CD4-positive, alpha-beta memory T cell (primary cell): ENCODE measurements at places on chromosomes 13 and 19. TPM values are rescaled to one million over a fixed set of nuclear protein-coding genes. Genes with fewer than 3 reads are reported as not detected.

- DNase-seq = no peak
- no peaks in the 10 kb centered on the region for H3K4me1 ChIP-seq
- H3K4me3 ChIP-seq = no peak overlapping the region
- H3K27ac ChIP-seq = no peak overlapping the region
These were observed 1193.1 kb downstream of the EFNB2 start for GRCh38 chr13:105342281-105342820.

DNA sequence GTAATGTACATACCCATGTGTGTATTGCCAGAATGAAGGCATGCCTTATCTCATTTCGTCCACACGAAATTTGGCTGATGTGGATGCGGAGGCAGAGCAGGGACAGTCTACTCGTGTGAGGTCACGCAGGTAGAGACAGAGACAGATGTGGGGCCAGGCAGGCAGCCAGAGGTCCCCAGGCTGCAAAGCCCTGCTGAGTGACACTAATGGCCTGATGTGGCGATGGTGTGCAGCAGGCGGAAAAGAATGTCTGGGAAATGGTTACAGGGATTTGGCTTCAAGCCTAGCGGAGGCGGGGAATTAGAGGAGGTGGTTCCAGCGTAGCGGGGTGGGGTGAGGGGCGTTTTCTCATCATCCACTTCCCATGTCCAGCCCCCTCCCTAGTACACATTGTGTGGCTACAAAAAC lies 4.2 kb upstream of the IZUMO2 start:
- no peaks in the 10 kb centered on the region for H3K4me1 ChIP-seq
- no peaks in the 10 kb centered on the region for H3K36me3 ChIP-seq
- no peak overlapping the region for H3K4me3 ChIP-seq
- H3K27ac ChIP-seq = no peak overlapping the region
- no peak for DNase-seq

- no peaks in the 10 kb centered on the region for H3K27me3 ChIP-seq
- peaks cover 5% of the 10 kb centered on the region for H3K4me1 ChIP-seq
- no peak overlapping the region for H3K27ac ChIP-seq
- no peaks in the 10 kb centered on the region for H3K36me3 ChIP-seq
- H3K4me3 ChIP-seq = no peak overlapping the region
- peak; percentile 64 for DNase-seq
These were observed 10.5 kb downstream of the PVR start for GRCh38 chr19:44653977-44654774.

GRCh38 chr19:18291019-18291524 lies 9.7 kb upstream of the JUND start:
- peak overlapping the region; percentile 81 for H3K4me3 ChIP-seq
- peak; percentile 37 for DNase-seq
- no peaks in the 10 kb centered on the region for H3K27me3 ChIP-seq

GRCh38 chr19:28841531-28841930 lies 371.4 kb downstream of the UQCRFS1 start:
- no peak for DNase-seq
- no peaks in the 10 kb centered on the region for H3K36me3 ChIP-seq
- H3K4me1 ChIP-seq = no peaks in the 10 kb centered on the region
- no peaks in the 10 kb centered on the region for H3K27me3 ChIP-seq
- H3K4me3 ChIP-seq = no peak overlapping the region

GRCh38 chr19:29206453-29206852 lies 6.5 kb downstream of the UQCRFS1 start:
- no peak for DNase-seq
- H3K36me3 ChIP-seq = peaks cover 11% of the 10 kb centered on the region
- no peak overlapping the region for H3K27ac ChIP-seq
- H3K27me3 ChIP-seq = no peaks in the 10 kb centered on the region

GRCh38 chr13:106497079-106497478 lies 38.4 kb downstream of the EFNB2 start:
- H3K27me3 ChIP-seq = peaks cover 2% of the 10 kb centered on the region
- H3K36me3 ChIP-seq = no peaks in the 10 kb centered on the region
- no peak overlapping the region for H3K4me3 ChIP-seq
- no peak overlapping the region for H3K27ac ChIP-seq
- no peaks in the 10 kb centered on the region for H3K4me1 ChIP-seq
- no peak for DNase-seq

DNA sequence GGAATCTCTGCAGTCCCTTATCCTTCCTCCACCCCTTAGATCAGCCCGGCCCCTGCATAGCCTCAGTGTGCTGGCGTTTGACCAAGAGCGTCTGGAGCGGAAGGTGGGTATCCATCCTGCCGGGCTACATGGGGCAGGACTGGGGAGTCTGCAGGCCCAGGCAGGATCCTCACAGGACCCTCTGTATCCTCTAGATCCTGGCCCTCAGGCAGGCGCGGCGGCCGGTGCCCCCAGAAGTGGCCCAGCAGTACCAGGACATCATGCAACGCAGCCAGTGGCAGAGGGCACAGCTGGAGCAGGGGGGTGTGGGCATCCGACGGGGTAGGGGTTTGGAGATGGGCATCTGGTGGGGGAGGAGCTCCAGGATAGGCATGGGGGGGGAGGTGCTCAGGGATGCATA lies 8.9 kb downstream of the PODNL1 start:
- H3K36me3 ChIP-seq = peaks cover 8% of the 10 kb centered on the region
- H3K27me3 ChIP-seq = no peaks in the 10 kb centered on the region
- no peak for DNase-seq
- no peak overlapping the region for H3K4me3 ChIP-seq
- H3K4me1 ChIP-seq = peaks cover 8% of the 10 kb centered on the region
- H3K27ac ChIP-seq = no peak overlapping the region

DNA sequence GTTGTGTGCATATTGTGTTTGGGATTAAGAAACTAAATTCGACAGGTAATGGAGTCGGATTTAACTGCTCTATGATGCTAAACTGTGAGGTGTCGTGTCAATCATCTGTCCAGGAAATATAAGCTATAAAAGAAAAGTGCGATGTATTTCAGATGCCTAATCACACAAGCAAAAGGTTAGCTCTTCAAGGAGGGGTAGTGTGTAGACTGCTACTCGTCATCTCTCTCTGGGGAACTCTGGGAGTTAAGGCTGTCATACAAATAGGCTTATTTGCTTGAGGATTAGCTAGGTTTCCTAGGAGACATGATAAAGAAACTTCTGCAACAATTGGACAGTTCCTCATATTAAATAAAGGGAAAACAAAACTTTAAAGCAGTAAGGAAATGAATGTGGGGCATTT lies 462.1 kb downstream of the OLFM4 start:
- H3K4me1 ChIP-seq = no peaks in the 10 kb centered on the region
- H3K27me3 ChIP-seq = no peaks in the 10 kb centered on the region
- H3K36me3 ChIP-seq = no peaks in the 10 kb centered on the region
- H3K4me3 ChIP-seq = no peak overlapping the region

DNA sequence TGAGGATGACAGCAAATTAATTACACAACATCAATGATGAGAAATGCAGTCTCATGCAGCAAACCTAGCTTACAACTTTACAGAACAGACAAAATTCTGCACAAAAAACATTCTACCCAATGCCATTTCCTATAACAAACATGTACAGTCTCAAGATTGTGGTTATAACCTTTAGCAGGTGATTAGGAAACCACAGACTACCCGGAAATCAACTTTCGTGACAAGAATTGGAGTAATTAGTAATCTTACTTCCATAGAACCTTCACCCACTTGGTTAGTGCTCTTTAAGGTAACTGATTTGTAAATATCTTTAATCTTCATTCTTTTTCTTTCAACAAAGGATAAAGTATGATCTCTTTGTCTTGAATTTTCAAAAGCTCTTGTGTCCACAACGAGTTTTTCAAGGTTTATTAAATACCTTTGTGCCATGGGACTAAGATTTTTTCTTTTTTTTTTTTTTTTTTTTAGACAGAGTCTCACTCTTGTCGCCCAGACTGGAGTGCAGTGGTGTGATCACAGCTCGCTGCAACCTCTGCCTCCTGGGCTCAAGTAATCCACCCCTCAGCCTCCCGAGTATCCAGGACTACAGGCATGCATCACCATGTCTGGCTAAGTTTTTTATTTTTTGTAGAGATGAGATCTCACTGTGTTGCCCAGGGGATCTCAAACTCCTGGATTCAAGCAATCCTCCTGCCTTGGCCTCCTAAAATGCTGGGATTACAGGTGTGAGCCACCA lies 78.8 kb downstream of the MAP4K1 start:
- peak overlapping the region; percentile 33 for H3K4me3 ChIP-seq
- no peaks in the 10 kb centered on the region for H3K27me3 ChIP-seq
- peak overlapping the region; percentile 12 for H3K27ac ChIP-seq
- H3K4me1 ChIP-seq = peaks cover 44% of the 10 kb centered on the region
- no peaks in the 10 kb centered on the region for H3K36me3 ChIP-seq

DNA sequence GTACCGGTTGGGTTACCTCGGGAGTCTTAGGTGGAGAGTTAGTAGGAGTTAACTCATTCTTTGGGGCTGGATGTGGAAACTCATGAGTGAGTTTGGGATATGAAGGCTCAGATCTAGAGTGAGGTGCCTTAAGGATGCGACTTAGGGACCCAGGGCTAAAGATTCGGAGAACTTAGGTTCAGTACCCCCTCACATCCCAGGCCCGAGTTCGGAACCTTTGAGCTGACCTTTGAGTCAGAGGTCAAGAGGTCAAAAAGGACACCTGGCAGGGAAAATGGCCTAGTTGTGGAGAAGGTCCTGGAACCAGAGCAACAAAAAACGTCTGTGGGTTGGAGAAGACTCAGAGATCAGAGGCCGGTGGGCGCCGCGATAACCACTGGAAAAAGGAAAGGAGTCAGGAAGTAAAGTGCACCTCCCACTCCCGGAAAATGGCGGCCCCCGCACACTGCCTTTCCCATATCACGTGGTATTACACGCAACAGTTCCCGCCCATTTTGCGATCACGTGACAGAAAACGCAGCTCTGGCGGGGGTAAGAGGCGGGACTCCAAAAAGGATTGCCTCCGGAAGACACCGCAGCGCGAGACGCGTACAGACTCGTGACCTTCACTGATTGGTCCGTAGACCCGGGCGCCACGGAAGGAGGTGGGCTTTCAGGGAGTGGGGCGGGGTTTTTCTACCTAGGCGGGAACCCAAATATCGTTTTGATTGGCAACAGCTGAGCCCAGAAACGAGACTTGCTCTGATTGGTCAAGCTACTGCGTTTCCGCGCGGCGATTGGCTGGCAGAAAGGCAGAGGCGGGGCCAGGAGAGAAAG lies at the start of gene ACTMAP:
ACTMAP (minus strand) TSS at position 420 of the 816 bp plus-strand sequence. CDS start 674 bp downstream, outside the sequence.
- H3K27me3 ChIP-seq = no peaks in the 10 kb centered on the region
- peak; percentile 100 for DNase-seq
- H3K36me3 ChIP-seq = no peaks in the 10 kb centered on the region
- peak within 1 kb of the TSS; percentile 86 for H3K27ac ChIP-seq

DNA sequence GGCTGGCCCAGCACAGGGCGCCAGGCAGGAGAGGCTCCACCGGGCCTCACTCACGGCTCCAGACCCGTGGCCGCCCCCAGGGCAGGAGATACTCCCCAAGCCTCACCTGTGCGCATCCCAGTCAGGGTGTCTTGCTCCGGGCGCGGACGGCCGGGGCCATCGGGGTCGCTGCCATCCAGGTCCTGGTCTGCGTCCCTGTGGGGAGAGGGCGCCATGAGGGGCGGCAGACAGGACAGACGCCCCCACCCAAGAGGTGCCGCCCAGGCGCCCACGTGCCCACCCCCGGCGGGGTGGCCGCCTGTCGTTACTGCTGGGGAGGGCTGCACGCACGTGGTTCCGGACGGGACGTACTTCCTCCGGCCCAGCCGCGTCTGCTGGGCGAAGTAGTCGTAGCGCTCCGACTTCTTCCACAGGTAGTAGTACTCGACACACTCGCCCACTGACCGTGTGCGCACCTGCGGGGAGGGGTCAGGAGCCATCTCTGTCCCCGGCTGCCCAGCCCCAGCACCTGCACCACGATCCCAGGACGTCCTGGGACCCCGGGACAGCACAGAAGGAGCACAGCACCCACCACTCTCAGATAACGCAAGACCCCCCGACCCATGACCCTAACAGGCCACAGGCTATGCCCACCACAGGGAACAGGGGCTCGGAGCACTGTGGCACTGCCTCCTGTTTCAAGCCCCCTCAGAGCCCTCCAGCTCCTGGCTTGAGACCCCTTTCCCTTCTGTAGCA lies 17.4 kb upstream of the PLPP2 start:
- no peak overlapping the region for H3K27ac ChIP-seq
- H3K27me3 ChIP-seq = no peaks in the 10 kb centered on the region
- H3K36me3 ChIP-seq = peaks cover 22% of the 10 kb centered on the region
- no peak for DNase-seq

GRCh38 chr13:108940121-108940520 lies 310.7 kb downstream of the MYO16 start:
- no peaks in the 10 kb centered on the region for H3K27me3 ChIP-seq
- DNase-seq = no peak
- no peak overlapping the region for H3K27ac ChIP-seq
- no peak overlapping the region for H3K4me3 ChIP-seq

DNA sequence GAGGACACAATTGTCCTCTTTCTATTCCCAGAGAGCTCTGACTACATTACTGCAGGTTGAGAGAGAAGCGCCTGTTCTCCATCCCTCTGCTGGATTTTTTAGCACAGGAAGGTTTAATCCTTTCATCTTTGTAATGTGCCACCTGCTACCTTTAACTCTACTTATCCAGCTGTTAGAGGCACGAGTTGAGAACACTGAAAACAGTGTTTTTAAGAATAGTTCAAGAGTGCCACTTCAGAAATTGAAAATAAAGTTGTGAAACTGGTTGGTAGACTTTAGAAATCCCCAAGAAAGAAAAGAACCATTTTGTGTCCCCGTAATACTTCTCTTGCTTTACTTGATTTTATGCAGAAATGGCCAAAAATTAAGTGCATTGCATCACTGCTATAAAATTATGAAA lies 20.6 kb downstream of the FREM2 start:
- H3K36me3 ChIP-seq = no peaks in the 10 kb centered on the region
- H3K27ac ChIP-seq = no peak overlapping the region
- no peak for DNase-seq
- no peaks in the 10 kb centered on the region for H3K27me3 ChIP-seq

GRCh38 chr13:49667773-49668172 lies 23.5 kb downstream of the EBPL start:
- no peak overlapping the region for H3K27ac ChIP-seq
- DNase-seq = no peak
- H3K4me3 ChIP-seq = no peak overlapping the region
- H3K4me1 ChIP-seq = no peaks in the 10 kb centered on the region

DNA sequence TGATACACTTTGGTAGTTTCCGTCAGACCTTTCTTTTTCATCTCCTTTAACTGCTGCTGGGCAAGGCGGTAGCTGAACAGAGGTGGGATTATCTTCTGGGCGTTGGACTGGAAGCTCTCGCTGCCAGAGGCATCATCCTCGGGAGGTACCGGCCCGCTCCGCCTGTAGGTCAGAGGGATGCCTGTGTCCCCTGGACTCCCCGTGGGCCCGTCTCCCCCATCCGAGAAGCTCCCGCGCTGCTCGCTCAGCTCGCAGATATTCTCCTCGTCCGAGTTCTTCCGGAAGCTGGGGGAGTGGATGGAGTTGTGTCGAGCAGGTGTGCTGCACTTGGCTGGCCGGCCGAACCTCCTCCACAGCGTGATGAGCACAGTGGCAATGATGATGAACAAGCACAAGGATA lies 27.7 kb downstream of the THSD1 start:
- no peaks in the 10 kb centered on the region for H3K27me3 ChIP-seq
- H3K4me1 ChIP-seq = no peaks in the 10 kb centered on the region
- H3K4me3 ChIP-seq = no peak overlapping the region
- no peak for DNase-seq
- no peak overlapping the region for H3K27ac ChIP-seq

CLIP3 gene
- 1.5 TPM for polyA plus RNA-seq

RFPL4AL1 gene
- not detected for polyA plus RNA-seq

ZNF570 gene
- 6.0 TPM for polyA plus RNA-seq

NKPD1 gene
- not detected for polyA plus RNA-seq

VMAC gene
- polyA plus RNA-seq = 5.6 TPM

RPL18A gene
- polyA plus RNA-seq = 4,119 TPM

KLK15 gene
- not detected for polyA plus RNA-seq
